ENCODE measurements at places on chromosomes 6 and 20.

DNA sequence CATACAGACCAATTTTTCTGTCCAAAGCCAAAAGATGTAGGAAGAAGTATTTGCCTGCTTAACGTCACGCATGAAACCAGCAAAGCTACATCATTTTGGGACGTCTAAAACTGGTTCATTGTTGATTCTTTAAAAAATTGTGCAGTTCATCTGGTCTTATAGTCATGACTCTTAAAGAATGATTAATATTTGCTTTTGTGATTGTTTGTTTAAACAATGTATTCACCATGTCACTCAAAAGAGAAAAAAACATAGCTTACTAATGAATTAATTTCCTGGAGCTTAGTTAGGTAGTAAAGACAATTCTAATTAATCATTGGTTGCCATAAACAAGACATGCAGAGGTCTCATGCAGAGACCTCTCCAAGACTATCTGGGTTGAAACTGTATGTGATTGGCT is 157.3 kb downstream of the RPS12 start:
- peaks cover 9% of the 10 kb centered on the region for H3K4me1 ChIP-seq
- H3K36me3 ChIP-seq: no peaks in the 10 kb centered on the region
- no peak for DNase-seq
- no peak overlapping the region for H3K4me3 ChIP-seq

DNA sequence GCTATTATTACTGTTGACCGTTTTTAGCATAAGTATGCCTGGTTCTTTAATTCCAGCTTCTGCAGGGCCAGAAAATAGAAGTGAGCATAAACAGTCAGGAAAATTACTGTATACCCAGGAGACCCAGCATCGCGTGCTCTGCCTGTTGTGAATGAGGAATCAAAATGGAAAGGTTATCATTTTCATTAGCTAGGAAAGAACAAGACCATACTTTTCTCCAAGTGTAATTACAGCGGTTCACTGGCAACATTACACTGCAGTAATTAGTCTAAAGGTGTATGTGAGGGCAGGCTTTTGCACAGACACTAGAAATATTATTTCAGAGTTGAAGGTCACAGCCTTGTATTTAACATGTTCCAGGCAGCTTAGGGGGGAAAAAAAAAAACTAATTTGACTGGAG is 403.8 kb upstream of the SOX4 start:
- no peaks in the 10 kb centered on the region for H3K36me3 ChIP-seq
- H3K27ac ChIP-seq: peak overlapping the region; percentile 45
- DNase-seq: no peak
- peaks cover 43% of the 10 kb centered on the region for H3K4me1 ChIP-seq
- no peak overlapping the region for H3K4me3 ChIP-seq

DNA sequence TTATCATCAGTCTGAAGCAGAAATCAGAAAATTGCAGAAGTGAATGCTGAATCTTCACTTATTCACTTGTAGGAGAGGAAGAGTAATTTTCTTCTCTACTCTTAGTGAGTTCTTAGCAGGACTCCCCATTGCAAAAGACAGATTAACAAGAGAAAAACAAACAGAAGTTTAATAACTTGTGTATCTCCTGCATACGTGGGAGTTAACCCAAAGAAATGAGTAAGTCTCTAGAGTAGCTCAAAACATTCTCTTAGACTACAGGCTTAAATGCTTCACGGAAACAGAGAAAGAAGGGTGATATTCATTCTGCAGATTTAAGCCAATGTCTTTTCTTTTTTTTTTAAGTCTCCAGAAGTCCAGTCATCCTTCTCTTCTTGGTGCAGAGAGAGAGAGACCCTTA is 97.9 kb upstream of the TMEM181 start:
- no peak overlapping the region for H3K27ac ChIP-seq
- no peak overlapping the region for H3K4me3 ChIP-seq
- peaks cover 3% of the 10 kb centered on the region for H3K4me1 ChIP-seq
- H3K36me3 ChIP-seq: no peaks in the 10 kb centered on the region
- no peak for DNase-seq

DNA sequence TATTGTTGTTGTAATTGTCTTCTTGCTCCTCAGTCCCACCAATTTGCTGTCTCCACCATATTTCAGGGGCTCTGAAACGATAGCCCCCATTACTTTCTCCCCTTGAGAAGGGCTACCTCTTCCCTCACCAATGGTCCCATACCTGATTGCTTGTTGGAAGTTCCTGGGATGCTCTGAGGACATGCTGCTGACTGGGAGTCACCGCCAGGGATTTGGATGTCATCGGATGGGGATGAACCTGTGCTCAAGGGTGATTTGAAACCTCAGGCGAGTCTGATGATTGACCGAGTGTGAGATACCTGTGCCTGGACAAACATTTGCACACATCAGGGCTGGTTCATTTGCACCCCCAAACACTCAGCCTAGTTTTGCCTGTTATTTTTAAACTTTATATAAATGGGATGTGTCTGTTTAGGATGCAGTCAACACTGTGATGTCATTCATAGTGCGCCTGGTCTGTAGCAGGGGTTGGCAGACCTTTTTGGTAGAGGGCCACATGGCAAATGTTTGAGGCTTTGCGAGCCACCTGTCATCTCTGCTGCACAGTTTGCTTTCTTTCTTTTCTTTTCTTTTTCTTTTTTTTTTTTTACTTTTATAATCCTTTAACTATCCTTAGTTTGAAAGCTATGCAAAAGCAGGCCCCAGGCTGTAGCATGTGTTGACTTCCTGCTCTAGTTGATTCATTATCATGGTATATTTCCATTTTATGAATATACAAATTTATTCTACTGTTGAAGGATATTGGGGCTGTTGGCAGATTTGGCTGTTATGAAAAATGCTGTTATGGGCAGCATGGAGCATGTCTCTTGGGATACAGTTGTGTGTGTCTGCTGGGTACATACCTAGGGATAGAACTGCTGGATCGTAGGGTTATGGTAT is 118.5 kb upstream of the PHACTR3 start:
- H3K27me3 ChIP-seq: peaks cover 2% of the 10 kb centered on the region
- no peaks in the 10 kb centered on the region for H3K4me1 ChIP-seq
- no peak for DNase-seq
- no peaks in the 10 kb centered on the region for H3K36me3 ChIP-seq

DNA sequence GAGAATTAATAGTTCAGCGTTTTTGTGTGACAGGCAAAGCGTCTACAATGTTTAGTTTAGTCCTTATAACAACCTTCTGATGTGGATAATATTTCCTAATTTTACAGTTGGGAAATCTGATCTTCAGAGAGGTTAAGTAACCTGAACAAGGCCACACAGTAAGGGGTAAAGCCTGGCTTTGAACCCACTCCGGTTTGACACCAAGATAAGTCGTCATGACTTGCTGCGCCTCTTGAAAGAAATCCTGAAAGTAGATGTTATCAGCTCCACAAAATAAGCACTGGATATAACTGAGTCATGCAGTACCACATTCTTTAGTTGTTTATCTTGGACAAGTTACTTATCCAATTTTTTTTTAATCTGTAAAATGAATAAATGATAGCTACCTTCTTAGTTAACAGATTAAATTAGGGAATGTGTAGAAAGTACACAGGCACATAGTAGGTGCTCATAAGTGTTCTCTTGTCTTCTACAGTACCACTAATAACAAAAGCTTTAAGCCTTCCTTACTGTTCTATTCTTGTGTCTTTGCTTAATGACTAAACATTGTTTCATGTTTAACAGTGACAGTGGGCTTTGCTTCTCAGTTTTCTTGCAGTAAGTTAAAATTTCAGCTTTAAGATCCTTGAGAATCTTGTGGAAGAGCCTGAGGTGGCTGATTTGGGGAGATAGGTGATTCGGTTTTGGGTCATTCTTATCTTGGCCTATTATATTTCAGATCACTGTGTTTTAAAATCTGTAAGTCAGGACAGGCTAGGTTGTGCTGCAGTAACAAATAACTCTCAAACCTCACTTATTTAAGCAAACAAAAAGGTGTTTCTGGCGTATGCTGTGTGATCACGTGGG is 2.1 kb downstream of the HIVEP1 start:
- H3K4me1 ChIP-seq: peaks cover 16% of the 10 kb centered on the region
- H3K27me3 ChIP-seq: peaks cover 10% of the 10 kb centered on the region
- peak overlapping the region; percentile 88 for H3K27ac ChIP-seq
- peaks cover 12% of the 10 kb centered on the region for H3K36me3 ChIP-seq

DNA sequence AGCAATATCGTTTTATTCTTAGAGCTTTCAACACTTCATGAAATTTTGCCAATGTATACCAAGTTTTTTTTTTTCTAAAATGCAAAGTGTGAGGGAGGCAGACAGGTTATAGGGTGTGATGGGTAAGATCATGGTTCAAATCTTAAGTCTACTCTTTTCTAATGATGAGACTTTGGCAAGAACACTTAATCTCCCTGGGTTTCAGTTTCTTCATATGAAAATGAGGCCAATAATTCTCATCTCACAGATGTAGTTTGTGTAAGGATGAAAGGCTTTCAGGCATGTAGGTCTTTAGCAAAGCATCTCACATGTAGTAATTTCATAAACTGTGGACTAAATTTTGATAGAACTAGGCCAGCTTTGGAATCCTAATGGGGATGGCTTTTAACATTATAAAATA is 457.1 kb downstream of the QKI start:
- peaks cover 6% of the 10 kb centered on the region for H3K36me3 ChIP-seq
- no peak for DNase-seq
- H3K27ac ChIP-seq: no peak overlapping the region
- H3K4me3 ChIP-seq: no peak overlapping the region
- H3K4me1 ChIP-seq: no peaks in the 10 kb centered on the region
- H3K27me3 ChIP-seq: no peaks in the 10 kb centered on the region

DNA sequence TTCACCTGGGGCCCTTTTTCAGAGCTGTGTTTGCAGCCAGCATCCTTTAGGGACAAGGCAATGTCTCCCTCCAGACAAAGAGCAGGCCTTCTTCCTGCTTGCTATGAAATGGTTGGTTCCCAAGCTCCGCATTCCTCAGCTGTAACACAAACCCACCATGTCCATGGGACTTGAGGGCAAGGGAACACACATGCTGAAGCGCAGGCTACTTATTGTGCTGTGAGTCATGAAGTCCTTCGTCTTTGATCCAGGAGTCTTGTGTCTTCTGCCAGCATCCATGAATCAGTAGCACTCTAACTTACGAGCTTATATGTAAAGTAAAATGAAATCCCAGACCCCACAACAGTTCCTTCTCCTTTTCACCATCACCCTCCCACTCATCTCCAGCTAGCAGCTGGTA is 59.0 kb downstream of the ANKRD60 start:
- DNase-seq: no peak
- peaks cover 2% of the 10 kb centered on the region for H3K36me3 ChIP-seq
- H3K4me3 ChIP-seq: no peak overlapping the region
- H3K4me1 ChIP-seq: peaks cover 4% of the 10 kb centered on the region

DNA sequence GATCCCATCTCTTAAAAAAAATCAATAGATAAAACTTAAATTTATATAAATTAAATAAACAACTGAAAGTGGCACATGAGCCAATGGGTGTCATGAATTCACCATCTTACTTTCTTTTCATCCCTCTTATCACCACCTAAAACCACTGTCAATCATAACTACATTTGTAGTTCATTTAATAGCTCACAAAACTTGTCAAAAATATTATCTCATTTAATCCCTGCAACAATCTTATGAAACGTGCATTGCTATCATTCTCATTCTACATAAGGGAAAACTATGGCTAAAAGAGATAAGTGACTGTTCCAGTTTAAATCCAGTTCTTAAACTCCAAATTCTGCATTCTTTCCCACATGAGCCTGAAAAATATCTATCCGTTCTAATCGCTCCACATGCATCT is 80.6 kb upstream of the BEND6 start:
- no peaks in the 10 kb centered on the region for H3K27me3 ChIP-seq
- no peak for DNase-seq
- H3K36me3 ChIP-seq: peaks cover 6% of the 10 kb centered on the region
- H3K4me3 ChIP-seq: no peak overlapping the region
- no peaks in the 10 kb centered on the region for H3K4me1 ChIP-seq
- no peak overlapping the region for H3K27ac ChIP-seq

GRCh38 chr6:107879941-107880340 is 55.8 kb upstream of the SCML4 start:
- H3K36me3 ChIP-seq: no peaks in the 10 kb centered on the region
- DNase-seq: no peak
- H3K4me3 ChIP-seq: no peak overlapping the region
- no peaks in the 10 kb centered on the region for H3K27me3 ChIP-seq
- no peak overlapping the region for H3K27ac ChIP-seq

DNA sequence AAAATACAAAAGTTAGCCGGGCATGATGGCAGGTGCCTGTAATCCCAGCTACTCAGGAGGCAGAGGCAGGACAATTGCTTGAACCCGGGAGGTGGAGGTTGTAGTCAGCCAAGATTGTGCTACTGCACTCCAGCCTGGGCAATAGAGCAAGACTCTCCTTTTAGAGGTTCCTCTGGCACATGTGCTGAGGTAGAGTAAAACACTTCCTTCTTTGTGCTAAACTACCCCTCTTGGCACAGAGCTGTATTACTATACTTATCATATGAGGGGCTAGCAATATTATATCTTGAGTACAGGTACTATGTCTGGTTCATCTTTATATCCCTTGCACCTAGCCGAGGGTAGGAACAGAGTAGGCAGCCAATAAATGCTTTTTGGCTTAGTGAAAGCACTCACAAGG is 40.2 kb upstream of the SAMHD1 start:
- H3K36me3 ChIP-seq: peaks cover 25% of the 10 kb centered on the region
- no peaks in the 10 kb centered on the region for H3K4me1 ChIP-seq
- peaks cover 4% of the 10 kb centered on the region for H3K27me3 ChIP-seq

DNA sequence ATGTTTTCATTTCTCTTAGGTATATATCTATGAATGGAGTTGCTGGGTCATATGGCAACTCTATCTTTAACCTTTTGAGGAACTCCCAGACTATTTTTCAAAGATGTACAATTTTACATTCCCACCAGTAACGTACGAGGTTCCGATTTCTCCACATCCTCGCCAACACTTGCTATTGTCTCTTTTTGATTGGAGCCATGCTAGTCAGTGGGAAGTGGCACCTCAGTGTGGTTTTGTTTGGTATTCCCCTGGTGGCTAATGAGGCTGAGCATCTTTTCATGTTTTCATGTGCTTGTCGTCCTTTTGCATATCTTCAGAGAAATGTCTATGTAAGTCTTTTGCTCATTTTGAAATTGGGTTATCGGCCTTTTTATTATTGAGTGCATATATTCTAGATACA is 178.6 kb upstream of the EXOC2 start:
- peaks cover 2% of the 10 kb centered on the region for H3K4me1 ChIP-seq
- DNase-seq: no peak
- no peaks in the 10 kb centered on the region for H3K27me3 ChIP-seq
- no peaks in the 10 kb centered on the region for H3K36me3 ChIP-seq

- H3K27ac ChIP-seq: no peak overlapping the region
- no peaks in the 10 kb centered on the region for H3K36me3 ChIP-seq
- no peaks in the 10 kb centered on the region for H3K4me1 ChIP-seq
- no peaks in the 10 kb centered on the region for H3K27me3 ChIP-seq
- H3K4me3 ChIP-seq: no peak overlapping the region
- no peak for DNase-seq
Observed at GRCh38 chr6:3801960-3802359, 47.2 kb upstream of the FAM50B start.

DNA sequence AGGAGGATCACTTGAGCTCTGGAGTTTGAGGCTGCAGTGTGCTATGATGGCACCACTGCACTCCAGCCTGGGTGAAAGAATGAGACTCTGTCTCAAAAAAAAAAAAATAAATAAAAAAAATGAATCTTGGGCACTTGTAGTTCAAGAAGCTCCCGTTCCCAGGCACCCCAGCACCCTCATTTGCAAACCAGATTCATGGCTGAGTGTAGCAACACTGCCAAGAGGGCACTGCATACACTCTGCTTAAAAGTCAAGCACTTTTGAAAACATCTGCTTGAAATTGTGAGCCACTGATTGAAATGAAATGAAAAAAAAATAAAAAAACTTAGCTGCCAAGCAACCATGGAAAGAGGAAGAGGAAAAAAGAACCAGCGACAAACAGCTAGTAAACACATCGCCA is 124.7 kb upstream of the SASH1 start:
- no peak overlapping the region for H3K4me3 ChIP-seq
- no peaks in the 10 kb centered on the region for H3K27me3 ChIP-seq

- H3K4me3 ChIP-seq: no peak overlapping the region
- H3K36me3 ChIP-seq: no peaks in the 10 kb centered on the region
- DNase-seq: no peak
- no peaks in the 10 kb centered on the region for H3K4me1 ChIP-seq
- H3K27ac ChIP-seq: no peak overlapping the region
Observed at GRCh38 chr6:81857812-81858211, 105.3 kb upstream of the TENT5A start.

Data from glutamatergic neuron (in vitro differentiated cells).